Activated T-cell treated with anti-CD3 and anti-CD28 coated beads, Interleukin-2, amount 50 U/mL, for 72 hours (primary cell): ENCODE measurements at places on chromosomes 7 and 10. TPM values are rescaled to one million over a fixed set of nuclear protein-coding genes. Genes with fewer than 3 reads are reported as not detected.

UNCX gene
- not detected for total RNA-seq

ELMO1 gene
- total RNA-seq = 113 TPM

SYT15B gene
- total RNA-seq = not detected

SPDYE9 gene
- total RNA-seq = not detected

PRR15 gene
- total RNA-seq = not detected
